Lung microvascular endothelial cell (primary cell): ENCODE measurements at places on chromosomes 6 and 20. TPM values are rescaled to one million over a fixed set of nuclear protein-coding genes. Genes with fewer than 3 reads are reported as not detected.

The CDK5RAP1 gene
- 14.6 and 17.7 TPM in 2 replicates for total RNA-seq

The ZNF334 gene
- total RNA-seq: 0.22 and 0.40 TPM in 2 replicates

The GNAS-AS1 gene
- 0.22 TPM in 1 of 2 replicates, not detected in the other for total RNA-seq

The ECHDC1 gene
- 32.5 and 36.2 TPM in 2 replicates for total RNA-seq

The ARMH2 gene
- not detected in 2 replicates for total RNA-seq

The LPIN3 gene
- under 0.01 and 0.65 TPM in 2 replicates for total RNA-seq

The AGPAT1 gene
- 8.3 and 11.9 TPM in 2 replicates for total RNA-seq

The SLC17A3 gene
- total RNA-seq: not detected in 2 replicates

The MTFR2 gene
- total RNA-seq: 0.60 and 1.1 TPM in 2 replicates

The GTSF1L gene
- not detected in 2 replicates for total RNA-seq

The ARFGAP1 gene
- total RNA-seq: 29.2 and 43.1 TPM in 2 replicates

The FBXO9 gene
- 19.4 and 25.2 TPM in 2 replicates for total RNA-seq

GRCh38 chr6:20755631-20756030 is 221.4 kb downstream of the CDKAL1 start:
- DNase-seq: no peak

DNA sequence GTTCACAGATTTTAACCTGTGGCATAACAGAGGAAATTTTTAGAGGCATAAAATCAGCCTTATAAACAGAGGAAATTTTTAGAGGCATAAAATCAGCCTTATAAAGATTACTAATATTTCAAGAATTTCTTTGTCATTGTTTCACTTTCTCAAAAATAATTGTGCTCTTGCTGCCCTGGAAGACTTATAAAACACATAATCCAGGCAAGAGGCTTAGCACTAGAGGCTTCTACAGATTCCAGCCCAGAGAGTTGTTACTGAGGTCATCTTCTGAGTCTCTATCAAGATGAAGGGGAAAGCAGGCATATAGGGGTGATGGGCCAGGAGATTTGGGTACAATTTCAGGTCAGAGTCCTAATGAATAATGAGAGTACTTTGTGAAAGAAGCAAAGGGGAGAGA is 85.7 kb downstream of the RFPL4B start:
- DNase-seq: no peak

DNA sequence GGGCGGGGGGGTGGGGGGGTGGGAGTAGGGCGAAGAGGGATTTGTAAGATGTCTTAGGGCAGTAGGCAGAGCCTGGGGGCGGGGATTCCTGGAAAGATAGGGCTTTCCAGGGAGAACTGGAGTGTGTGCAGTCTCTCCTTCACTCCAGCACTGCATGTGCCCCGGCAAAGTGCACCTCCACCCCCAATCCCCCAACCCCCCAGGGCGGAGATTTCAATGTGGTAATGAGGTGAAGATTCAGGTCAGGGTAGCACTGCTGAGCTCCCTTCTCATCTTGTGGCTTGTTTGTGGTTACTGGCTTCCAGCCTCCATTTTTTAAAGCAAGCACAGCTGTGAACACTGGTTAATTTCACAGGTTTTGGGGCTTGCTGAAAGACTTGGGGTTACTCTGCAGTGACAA is 5.9 kb downstream of the TMEM239 start:
- DNase-seq: no peak

DNA sequence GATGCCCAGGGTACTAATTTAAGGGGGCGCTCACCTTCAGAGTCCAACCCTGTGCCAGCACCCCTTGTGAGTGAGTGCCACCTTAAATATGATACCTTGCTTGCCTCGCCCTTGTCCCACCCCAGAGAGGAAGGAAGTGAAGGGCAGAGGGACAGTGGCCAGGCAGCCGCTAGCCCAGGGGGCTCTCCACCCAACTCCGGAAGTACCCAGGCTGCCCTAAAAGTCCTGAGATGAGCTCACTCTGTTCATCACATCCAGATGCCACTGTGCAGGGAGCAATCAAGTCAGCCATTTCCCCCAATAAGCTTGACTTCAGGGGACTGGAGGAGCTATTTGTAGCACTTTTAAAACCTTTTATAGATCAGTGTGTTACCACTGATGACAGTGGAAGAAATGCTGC is 25.0 kb upstream of the STX16 start:
- no peak for DNase-seq

- no peak for DNase-seq
Observed at GRCh38 chr6:79506251-79506650, 31.0 kb downstream of the LCA5 start.

DNA sequence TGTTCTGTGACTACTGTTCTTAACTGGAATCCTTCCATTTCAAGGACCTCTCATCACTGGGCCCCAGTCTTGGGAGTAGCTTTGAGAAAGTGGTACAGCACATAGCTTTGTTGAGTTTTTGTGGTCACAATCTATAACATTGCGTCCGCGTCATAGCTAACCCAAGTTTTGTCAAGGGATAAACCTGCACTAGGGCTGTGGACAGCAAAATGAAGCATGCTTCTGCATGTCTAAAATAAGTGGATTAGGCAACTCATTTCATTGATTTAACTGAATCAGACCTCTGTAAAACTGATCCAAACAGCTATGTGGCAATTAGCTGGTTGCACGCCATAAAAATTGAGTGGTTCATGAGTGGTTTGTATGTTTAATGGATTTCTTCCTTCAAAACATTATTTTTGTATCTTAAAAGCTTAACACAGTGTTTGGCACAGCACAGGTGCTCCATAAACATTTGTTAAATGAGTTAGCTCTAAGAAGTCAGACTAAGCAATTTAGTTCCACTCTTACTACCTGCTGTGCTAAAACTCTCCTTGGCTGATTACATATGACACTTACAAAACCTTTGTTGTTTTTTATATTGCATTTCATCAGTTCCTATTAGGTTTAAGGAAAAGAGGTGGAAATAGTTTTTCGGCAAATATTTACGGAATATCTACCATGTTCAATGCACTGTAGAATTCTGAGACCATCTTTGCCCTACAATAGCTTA is 160.3 kb upstream of the ATXN1 start:
- DNase-seq: no peak

GRCh38 chr20:63056236-63057170 is 49.7 kb upstream of the BHLHE23 start:
- peak; percentile 25 for DNase-seq

DNA sequence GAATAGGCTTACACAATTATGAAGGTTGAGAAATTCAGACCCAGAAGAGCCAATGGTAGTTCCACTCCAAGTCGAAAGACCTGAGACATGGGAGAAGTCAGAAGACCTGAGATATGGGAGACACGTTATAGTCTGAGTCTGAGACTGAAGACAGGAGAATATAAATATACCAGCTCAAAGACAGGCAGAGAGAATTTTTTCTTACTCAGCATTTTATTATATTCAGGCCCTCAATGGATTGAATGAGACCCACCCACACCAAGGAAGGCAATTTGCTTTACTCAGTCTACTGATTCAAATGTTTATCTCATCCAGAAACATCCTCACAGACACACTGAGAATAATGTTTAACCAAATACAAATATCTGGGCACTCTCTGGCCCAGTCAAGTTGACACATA is 693.5 kb downstream of the HDGFL1 start:
- DNase-seq: no peak

GRCh38 chr20:17875981-17876385 is 92.6 kb downstream of the SNX5 start:
- no peak for DNase-seq

DNA sequence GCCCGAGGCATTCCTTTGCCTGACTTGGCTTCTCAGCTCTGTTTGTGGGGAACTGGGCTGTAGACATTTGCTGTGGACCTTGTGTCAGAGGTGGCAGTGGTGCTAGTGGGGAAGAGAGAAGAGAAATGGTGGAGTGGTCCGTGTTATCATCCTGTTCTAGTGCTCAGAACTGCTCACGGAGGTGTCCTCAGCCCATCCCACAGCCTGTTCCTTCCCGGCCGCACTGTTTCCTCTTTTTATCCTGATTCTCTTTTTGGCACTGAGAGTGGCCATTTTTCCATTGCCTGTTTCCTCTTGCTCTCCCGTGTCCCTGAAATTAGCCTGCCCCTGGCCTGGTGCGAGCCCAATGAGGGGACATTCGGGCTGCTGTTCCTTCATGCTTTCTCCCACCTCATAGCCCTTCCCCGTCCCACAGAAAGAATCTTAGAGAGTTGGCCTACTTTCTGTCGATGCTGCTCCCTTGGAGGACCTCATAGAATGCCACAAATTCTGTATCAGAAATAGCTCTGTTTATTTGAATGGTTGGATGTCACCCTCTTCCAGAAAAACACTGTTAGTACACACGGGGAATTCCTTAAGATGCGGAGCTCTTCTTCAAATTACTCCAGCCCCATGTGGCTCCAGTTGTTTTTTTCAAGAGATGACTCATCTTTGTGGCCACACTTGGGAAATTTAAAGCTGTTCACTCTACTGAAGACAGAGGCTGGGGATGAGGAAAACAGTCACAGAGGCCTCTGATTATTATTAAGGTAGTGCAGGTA is 26.1 kb downstream of the FARS2 start:
- DNase-seq: peak; percentile 62

DNA sequence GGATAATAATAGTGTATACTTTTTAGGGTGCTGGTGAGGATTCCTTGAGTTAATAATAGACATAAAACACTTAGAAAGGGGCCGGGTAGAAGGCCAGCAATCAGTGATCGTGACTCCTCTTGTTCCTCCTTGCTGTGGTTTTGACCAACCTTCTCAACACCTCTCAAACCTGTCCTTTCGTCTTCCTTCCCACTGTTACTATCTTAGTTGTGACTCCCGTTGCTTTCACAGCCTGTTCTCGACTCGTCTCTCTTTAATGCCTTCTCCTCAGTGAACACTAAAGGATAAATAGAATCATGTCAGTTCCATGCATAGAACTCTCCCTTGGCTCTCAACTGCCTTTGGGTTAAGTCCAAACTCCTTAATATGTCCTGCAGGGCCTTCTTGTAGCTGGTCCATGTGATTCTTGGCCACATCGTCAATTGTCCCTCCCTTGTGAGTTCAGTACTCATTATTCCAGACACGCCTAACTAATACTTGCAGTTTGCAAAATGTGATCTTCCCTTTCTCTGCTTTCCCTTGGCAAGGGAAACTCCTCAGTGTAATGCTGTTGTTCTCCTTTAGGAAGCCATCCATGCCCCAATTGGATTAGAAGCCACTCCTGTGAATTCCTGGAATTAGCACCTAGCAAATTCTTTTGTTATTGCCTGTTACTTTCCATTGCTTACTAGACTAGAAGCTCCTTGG is 164.9 kb downstream of the UTRN start:
- DNase-seq: no peak

GRCh38 chr20:25071734-25072133 is 10.2 kb downstream of the VSX1 start:
- DNase-seq: no peak

DNA sequence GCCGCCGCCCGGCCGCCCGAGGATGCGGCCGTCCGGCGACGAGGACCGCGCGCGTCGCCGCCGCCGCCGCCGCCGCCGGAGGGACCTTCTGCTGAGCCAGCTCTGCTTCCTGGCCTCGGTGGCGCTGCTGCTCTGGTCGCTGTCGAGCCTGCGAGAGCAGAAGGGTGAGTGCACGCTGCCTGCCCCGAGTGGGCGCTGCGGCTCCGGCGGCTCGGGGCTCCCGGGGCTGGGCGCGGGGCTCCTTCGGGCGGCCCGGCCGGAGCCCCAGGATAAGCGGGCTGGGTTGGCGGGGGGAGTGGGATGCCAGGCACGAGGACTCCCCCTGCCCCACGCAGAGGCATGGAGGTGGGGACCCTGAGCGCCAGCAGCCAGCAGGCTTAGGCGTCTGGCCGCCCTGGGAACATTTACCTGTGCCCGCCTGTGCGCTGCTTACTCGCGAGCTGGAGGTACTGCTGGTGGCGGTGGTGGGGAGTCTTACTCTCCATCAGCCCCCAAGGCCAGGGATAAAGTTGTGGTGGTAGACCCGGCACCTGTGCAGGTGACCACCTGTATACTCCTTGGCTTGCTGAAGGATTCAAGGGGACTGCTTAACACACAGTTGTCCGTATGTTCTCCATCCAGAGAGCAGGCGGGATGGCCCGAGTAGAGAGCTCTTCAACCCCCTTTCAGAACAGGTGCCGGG is 520 bp downstream of the SLC24A3 start:
- DNase-seq: no peak

GRCh38 chr6:90204327-90205056 is 92.2 kb downstream of the BACH2 start:
- DNase-seq: no peak

DNA sequence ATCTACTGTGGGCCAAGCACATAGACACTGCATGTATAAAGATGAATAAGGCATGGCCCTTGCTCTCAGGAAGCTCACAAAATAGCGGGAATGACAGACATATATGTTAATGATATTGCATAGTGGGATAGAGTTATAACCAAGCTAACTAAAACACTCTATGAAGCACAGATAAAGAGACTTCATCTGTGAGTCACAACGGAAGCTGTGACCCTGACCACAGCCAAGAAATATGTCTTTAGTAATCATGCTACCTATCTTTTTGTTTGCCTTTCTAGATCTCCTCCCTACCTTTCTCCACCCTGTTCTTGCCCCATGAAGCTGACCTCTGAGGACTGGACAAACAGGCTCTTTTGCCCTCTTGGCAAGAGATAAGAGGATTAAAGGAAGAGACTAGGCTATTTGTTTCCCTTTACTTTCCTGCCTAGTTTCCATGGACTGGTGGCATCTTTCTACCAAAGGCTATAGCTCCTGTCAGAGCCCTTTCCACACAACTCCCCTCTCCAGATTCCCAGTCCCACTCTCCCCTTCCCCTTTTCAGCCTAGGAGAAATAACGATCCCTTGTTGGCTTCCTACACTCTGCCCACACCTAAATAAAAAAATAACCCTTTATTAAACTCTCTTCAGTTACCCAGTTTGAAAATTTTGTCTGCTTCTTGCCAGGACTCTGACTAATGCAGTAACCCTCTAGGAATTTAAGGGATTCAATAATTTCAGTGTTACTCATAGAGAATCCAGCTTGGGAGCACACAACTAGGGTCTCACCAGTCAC is 504.9 kb upstream of the MARCKS start:
- peak; percentile 69 for DNase-seq

DNA sequence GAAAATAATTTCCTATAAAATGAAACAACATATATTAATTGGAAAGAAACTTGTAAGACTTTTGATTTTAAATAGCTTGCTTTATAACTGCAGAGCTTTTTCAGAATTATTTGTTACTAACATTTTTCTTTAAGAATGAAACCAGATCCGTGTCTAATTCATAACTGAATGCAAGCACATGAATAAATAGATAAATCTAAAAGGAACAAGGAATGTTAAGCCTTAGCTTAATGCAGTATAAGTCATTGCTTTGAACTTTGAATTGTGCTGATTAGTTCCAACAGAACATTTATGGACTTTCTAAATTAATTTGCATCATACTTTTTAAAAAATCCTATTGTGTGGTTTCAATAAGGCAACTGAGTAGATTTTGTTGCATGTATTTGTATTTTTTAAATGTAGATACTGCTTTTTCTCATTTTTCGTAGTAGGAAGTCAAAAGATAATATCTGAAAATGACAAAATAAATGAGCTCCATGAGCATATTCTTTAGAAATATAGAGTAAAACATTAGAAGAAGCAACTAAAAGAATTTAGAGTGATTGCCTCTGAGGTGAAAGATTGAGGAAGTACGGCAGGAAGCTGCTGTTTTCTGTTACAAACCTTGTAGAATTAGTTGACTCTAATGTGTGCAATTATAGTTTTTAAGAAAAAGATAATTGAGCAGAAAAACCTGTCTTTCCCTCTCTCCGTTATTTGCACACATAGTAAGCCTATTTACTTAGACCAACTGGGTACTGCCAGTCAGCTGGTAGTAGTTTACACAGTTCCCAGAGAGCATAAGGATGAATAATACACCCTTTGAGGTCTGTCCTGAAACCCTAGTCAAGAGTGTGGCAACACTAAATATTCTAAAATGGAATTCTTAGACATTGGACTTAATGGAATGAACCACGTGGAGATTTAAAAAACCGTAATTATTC is 32.6 kb upstream of the SLC35D3 start:
- DNase-seq: no peak

GRCh38 chr6:17336425-17336824 is 55.3 kb downstream of the RBM24 start:
- DNase-seq: no peak

- no peak for DNase-seq
Observed at GRCh38 chr6:20715135-20715806, 181.0 kb downstream of the CDKAL1 start.
